ENCODE measurements at places on chromosomes 5 and 9. TPM values are rescaled to one million over a fixed set of nuclear protein-coding genes. Genes with fewer than 3 reads are reported as not detected.

The ZNF618 gene
- total RNA-seq: 13.6 TPM

DNA sequence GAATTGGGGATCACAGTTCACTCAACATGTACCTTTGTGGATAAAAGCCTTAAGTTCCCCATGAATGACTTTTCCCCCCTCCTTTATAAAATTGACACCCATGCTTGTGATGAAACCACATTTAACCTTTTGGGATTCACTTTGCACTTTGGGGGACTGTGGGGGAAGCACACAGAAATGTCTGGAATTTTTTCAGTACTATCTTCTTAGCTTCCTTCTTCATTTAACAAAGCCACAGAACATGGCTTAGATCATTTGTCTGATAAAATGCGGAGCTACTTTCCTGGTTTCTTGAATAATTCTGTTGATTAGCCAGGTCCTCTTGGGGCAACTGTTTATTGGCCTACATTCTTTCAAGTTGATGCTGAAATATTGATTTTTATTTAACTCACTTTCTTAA is 29.9 kb downstream of the TNFSF15 start:
- DNase-seq: no peak

DNA sequence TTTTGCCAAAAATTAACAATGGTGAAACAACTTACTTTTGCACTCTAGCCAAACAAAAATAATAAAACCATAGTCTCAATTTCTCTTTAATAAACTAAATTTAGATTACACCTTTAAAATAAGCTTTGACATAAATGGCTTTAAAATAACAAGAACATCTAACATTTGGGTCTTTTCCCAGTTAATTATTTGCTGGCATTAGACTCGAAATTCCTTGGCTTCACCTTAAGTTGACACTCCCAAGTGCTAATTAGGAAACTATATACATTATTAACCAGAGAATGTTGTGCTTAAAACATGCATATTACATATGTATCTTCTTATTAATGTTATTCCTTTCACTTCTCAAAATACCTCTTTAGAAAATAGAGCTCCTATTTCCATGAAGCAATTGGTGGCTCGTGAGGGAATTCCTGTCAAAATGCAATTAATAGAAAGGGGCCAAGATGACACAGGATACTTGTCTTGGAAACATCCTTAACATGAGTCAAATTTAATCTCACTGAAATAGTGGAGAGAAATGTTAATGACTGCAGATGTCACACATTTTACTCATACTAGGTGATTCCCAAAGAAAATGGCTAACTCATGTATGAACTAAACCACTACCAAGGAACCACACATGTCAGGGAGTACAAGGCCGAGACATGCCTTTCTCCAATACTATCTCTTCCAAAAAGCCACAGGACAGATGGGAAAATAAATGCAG is 932.9 kb upstream of the DMAC1 start:
- no peak for DNase-seq

GRCh38 chr5:67467110-67467509 is 270.5 kb upstream of the CD180 start:
- DNase-seq: no peak

DNA sequence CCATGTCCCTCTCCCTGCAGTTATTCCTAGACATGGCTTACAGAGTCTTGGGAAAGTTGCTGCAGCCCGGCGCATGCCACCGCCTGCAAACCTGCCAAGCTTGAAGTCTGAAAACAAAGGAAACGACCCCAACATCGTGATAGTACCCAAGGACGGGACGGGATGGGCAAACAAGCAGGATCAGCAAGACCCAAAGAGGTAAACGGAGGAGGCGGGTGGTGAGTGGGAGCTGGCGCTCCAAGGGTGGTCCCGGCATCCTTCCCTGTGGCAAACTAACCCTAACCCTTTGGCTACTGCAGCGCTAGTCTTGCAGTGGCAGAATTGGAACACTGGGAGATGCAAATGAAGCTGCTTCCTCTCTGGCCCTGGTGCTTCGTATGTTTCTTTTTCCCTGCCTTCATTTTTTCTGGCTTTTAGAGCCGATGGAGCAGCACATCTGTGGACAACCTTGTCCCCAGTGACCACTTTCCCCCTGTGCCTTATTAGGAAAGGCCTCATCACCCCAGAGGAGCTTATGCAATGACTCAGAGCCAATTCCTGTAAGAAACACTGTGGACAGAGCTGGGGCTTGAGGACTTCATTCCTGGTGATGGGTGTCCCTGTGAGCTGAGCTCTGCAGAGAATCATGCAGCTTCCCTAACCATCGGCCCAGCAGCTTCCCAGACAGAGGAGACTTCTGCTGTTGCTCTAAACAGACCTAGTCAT is 38.9 kb downstream of the PRRC2B start:
- no peak for DNase-seq

GRCh38 chr5:131998431-131999040 is 12.9 kb downstream of the ACSL6 start:
- DNase-seq: no peak

The VPS13A gene
- 35.2 TPM for total RNA-seq

DNA sequence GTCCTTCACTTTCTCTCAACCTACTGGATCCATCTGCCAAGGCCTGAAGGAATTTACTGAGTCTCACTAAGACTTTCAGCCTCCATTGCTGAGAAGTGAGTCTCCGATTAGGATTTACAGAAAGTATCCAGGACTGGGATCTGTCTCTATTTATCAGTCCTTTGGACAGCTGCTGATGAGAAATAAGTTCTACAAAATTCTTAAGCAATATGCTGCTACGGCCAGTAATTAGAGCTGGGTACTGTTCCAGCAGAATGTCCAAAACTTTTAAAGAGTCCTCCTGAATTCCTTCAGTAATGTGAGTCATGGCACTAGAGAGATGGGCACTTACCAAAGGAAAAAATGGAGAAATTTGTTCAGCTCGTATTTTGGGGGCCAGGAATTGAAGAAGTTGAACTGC is 5.9 kb downstream of the TEX10 start:
- no peak for DNase-seq

The KIAA0825 gene
- total RNA-seq: 1.8 TPM

GRCh38 chr5:172319708-172320441 is 36.3 kb upstream of the UBTD2 start:
- DNase-seq: no peak

- DNase-seq: no peak
Measured at GRCh38 chr9:35537913-35538312, 48.0 kb downstream of the RUSC2 start.

- DNase-seq: no peak
Measured at GRCh38 chr5:127585661-127586060, 63.2 kb upstream of the CTXN3 start.
